ELR (cell line): ENCODE measurements at places on chromosomes 2 and 18.
A peak's percentile ranks its signal among the peaks of the same experiment; 100 is the strongest.

DNA sequence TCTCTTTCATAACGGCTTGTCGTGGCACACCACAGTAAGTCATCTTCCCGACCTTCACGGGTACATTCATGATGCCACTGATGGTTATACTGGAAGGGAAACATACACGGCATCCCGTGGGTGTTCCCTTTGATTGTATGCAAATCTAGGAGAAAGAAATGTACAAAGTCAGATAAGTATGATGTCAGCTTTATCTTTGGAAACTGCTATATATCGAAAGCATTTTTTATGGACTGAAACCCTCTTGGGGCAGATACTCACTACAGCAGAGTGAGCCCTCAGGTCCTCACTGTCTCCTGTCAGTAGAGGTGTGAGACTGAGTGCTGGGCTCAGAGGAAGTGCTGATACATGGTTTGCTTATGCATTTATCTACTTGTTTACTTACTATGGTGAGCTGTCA, 20.4 kb downstream of the PLA2R1 start:
- DNase-seq = peak; percentile 21

DNA sequence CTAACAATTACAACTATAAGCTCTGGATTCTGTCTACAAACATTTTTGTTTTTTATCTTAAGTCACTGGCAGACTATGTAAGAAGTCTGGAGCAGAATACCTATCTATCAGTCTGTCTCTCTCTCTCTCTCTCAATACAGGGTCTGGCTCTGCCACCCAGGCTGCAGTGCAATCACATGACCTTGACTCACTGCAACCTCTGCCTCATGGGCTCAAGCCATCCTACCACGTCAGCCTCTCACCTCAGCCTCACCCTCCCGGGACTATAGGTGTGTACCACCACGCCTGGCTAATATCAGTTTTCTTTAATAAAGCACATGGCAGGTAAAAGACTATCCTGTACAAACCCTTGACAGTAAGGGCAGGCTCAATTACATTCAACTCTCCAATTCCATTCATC, 96.9 kb downstream of the OSBPL1A start:
- DNase-seq = no peak

DNA sequence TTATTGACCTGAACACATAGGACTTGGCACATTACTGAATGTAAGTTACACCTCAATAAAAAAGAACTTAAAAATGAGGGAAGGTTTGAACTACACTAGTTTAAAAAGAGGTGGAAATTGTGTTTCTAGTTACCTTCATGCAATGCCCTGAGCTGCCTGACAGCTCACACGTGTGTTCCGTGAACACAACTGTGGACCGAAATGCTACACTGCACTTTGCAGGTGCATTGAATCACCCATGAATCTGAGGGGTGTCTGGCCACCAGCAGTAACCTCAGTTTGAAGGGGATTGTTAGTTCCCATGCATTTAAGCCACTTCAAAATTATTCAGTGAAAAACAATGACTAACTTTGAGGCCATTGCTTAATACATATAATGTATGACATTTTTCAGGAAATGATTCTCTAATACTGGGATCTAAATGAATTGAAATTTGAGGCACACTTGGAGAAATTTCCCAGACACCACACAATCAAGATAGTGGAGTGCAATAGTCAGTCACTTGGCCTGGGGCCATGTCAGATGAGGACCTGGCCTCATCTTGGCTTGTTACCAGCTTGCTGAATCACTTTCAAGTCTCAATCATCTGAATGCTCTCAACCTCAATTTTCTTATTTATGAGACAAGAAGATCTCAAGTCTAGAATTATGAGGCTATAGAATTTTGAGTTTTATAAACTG, 59.3 kb downstream of the MYL12B start:
- peak; percentile 94 for DNase-seq

- DNase-seq = no peak
These were observed 108.5 kb downstream of the VWC2L start for GRCh38 chr2:214519258-214519818.

GRCh38 chr18:57581301-57581934, 5.1 kb downstream of the FECH start:
- no peak for DNase-seq

- no peak for DNase-seq
These were observed 210.2 kb upstream of the FBXO11 start for GRCh38 chr2:48116497-48116896.

GRCh38 chr2:18800240-18800971, 211.0 kb upstream of the NT5C1B start:
- no peak for DNase-seq

DNA sequence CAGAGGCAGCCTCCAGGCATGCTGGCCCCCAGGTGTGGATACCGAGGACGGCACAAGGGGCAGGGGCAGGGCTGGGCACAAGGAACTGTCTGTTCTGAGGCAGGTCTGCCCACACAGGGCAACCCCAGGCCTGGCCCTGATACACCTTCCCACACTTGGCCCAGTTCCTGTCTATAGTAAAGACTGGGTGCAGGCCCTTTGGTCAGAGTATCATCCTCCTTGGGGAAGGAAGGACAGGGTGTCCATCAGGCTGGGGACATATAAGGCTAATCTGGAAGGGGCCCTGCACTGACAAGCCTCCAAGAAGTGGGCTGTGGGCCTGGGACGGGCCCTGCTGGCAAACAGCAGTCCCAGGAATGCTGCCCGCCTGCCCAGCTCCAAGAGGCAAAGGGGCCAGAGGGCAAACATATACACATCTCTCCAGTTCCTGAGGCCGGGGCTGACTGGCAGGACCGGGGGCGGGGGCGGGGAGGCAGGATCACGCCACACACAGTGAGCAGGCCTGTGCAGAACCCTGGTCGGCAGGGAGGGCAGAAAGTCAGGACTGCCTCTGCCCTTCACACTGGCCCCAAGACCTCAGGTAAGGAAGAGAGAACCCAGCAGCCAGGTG, 18.9 kb downstream of the SDC1 start:
- no peak for DNase-seq

GRCh38 chr2:60954139-60954538, 63.4 kb upstream of the PEX13 start:
- no peak for DNase-seq

DNA sequence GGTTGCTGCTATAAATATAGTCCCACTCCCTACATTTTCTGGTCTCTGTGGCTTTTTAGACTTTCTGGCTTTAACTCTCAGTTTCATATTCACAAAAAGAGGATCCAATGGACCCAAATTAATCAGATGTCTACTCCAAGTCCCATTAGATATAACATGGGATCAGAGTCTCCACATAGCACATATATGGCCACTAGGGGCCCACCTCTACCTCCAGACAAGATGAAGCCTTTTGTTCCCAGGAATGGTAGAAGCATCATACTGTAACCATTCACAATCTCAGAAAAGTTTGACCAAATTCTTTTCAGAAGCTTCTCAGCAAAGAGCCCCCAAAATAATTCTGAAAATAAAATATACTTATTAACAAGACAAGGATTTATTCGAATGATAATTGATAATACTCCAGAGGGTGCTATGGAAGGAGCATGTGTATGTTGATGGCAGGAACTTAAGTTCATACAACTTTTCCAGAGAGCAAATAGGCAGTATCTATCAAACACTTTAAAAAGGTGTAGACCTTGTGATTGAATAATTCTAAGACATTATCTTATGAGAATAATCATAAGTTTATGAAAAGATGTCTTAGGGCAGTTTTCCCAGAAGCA, 382.3 kb upstream of the CRIM1 start:
- DNase-seq = peak; percentile 46

DNA sequence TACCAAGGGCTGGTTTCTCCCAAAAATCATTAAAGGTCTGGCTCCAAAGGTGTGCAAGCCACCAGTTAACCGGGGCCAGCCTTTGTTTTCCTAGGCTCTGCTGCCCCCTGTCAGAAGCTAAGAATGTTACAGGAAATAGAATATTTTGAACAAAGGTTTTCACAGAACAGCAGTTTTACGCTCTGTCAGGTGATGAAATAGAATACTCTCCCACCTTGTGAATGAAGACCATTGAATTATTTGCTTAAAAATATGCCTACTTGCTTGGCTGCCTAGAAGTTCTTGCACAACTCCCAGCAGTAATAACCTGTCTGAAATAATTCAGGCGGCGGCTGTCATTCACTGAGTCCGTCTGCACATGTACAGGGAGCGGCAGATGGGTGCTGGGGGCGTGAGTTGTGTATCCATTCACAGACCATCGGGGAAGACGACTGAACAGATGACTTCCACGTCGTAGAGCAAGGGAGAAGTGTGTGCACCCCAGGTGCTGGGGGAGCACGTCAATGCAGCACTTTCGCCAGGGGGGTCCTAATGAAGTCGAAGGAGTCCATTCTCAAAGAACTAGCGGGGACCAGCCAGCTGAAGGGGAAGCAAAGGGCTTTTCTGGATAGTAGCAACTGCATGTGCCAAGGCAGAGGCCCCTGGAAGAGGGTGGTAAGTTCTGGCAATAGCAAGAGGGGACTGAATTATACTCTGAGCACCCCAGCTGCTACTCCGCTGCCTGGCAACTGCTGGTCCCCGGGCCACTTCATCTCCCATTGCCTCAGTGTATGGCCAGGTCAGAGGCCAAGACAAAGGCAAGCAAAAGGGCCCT, 56.1 kb downstream of the SF3B1 start:
- DNase-seq = peak; percentile 61

DNA sequence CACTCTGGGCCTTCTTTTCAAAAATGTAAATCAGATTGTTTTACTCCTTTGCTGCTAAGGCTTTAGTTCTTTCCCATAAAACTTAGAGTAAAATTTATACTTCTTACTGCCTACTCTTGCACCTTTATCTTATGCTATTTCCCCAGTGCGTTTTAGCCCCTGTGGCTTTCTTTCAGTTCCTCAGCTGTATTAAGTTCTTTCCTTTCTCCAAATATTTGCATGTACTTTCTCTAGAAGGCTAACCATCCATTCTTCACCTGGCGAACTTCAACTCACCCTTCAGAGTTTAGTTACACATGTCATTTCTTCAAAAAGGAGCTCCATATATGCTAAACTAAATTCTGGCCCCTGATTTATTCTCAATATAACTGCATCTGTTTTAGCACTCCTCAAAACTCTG, 160.7 kb downstream of the FSHR start:
- DNase-seq = no peak

GRCh38 chr2:56199492-56199891, 15.7 kb downstream of the CCDC85A start:
- peak; percentile 77 for DNase-seq

- DNase-seq = no peak
These were observed 13.2 kb downstream of the FN1 start for GRCh38 chr2:215422676-215423075.

DNA sequence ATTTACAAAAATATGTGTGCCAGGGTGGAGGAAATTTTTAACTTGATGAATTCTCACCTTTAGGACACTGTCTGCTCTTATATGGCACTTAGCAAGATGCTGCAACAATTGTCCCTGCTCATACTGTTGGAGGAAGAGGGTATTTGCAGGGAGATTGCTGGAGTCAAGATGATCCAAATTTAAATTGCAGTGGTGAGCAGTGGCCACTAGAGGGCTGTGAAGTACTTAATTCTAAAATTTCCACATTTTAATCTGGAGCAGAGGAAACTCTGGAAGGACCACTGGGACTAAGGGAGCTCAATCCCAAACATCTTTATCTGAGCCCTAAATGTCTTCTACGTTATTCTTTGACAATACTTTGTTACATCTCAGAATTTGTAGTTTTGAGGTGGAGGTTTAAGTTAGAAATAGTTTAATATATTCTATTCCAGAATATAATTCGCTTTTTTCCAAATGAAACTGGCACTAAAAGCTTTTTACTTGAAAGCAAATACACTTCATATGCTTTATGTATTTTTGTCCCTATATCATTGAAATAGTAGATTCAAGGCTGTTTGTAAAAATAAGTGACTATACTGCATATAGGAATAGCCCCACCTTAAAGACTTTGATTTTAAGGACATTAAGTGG, 33.0 kb upstream of the PTH2R start:
- peak; percentile 67 for DNase-seq

GRCh38 chr18:22505141-22505591, 87.5 kb upstream of the CTAGE1 start:
- peak; percentile 38 for DNase-seq

DNA sequence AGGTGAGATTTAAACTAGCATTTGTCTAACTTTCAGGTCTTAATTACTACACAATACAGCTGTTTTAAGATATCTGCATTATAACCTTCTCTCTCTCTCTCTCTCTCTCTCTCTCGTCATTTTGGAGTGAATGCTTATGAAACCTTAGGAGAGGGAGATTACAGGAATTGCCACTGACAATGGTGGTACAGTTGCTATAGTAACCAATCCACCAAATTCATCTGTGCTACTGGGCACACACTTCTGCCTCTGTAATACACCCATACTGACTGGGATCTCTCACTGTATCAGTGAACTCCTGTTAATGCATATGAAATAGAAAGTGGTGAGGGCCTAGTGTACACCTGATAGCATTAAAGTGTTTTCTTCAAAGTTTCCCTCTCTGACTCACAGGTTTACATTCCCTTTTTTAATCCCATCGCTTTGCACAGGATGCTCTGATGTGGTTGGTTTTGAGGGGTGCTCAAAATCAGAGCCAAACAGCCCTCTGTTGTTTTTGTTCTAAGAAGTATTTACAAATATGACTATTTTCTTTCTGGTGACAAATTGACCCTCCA, 13.1 kb downstream of the KLHL14 start:
- DNase-seq = no peak

DNA sequence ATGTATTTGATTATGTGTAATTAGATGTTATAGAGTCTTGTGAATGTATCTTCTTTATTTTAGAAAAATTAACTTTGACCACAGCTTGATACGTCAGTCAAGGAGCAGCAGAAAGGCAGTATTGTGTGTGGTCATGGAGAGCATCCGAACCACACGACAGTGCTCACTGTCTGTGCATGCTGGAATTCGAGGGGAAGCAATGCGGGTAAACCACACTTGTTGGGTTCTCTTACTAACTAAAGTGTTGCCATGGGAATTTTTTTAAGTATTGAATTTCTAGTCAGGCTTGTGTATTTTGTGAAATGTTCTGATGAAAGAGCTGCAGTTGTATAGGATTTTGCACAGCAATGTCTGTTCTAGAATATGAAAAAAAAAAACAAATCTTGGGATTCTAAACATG, 4.8 kb downstream of the PJVK start:
- no peak for DNase-seq

DNA sequence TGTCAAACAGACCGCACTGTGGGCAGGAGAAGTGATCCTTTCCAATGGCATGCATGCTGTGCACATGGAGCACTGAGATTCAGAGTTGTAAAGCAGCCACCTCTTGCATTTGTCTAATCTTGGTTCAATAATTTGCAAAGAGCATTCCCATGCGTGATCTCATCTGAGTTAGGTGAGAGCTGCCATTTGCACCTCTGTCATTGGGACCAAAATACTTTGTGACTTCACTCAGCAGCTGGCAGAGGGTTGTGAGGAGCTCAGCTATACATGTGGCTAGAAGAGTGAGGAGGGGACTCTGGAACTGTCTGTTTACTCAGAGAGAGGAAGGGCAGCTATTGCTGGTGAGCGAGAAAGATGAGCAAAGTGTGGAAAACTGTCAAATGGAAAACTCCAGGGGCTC, 265.1 kb upstream of the TNP1 start:
- DNase-seq = no peak

DNA sequence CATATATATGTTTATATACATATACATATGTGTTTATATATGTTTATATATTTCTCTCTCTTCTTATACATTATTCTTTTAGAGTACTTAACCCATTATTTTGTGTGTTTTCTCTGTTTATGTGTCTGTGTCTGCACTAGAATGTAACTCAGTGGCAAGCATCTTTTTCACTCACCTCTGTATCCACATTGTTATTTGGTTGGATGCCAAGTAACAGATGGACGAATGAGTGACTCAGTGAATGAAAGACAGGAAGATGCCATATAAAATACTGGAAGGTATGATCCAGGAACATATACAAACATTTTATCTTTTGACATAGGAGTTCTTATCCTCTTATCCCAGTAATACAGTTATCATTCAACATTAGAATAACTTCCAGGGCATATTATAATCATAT, 684.8 kb downstream of the RNF144A start:
- no peak for DNase-seq

GRCh38 chr2:4898706-4899105, 793.5 kb upstream of the SOX11 start:
- no peak for DNase-seq
